ENCODE measurements at places on chromosomes 16 and 17.

- DNase-seq, result no peak
Observed at GRCh38 chr16:49773534-49774475, 82.1 kb downstream of the ZNF423 start.

- DNase-seq, result no peak
Observed at GRCh38 chr16:63806794-63807506, 1314.9 kb downstream of the CDH11 start.

DNA sequence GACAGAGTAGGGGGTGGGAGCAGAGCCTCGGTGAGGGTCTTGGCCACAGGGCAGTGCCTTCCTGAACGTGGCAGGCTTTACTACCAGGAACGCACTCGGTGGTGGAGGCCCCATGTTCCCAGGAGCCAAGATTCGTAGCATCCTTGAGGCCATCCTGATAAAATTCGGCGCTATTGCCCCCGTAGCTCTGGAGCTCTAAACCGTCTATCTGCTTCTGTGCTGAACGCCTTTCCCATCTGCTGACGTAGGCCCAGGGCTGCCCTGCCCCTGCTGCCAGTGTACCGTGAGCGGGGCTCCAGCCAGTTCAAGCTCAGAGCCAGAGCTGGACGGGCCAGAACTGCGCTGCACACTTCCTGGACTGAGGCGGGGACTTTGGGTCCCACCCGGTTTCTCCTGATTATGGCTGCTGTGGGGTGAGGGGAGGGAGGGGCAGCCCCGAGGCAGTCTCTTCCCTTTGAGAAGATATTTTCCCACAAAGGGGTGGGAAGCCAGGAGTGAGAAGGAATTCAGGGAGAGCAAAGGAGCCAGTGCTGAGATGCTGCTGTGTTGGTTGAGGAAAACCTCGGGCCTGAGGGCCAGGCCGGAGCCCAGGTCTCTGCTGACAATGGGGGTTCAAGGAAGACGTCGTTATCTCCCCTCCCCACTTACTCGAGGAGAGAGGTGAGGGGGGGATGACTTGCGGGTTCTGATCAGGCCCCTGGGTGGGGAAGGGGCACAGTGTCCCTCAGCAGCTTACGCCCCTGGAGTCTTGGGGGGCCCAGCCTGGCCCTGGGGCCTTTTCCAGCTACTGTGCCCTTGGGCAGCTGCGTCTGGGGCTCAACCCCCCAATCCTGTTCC lies 29.4 kb downstream of the OR1D5 start:
- DNase-seq, result no peak

GRCh38 chr16:84390131-84390785 lies 21.9 kb downstream of the ATP2C2 start:
- DNase-seq, result no peak

DNA sequence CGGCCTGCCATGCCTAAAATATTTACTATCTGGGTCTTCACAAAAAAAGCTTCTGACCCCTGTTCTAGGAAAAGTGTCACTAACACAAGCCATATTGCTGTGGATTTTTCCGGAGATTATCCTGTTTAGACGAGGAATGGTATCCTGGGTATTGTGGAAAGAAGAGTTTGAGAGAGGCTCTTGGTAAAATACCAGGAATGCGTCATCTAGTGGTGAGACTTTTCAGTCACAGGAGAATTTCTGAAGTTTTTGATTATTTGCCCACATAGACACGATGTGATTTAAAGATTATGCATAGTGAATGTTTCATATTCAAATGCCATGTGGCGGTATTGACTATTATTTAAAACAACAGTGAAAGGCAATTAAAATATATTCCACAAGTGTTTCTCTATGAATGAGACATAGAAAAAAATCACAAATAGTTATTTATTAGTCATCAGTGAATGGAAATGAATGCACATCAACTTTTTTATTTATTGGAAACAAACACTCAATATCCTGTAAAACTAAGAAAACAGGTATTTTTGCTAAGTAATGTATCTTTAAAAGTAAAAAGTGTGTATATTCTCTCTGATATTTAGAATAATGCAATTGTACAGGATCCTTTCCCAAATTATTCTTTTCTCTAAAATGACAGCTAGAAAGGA lies 7.8 kb downstream of the KRT28 start:
- DNase-seq, result no peak

DNA sequence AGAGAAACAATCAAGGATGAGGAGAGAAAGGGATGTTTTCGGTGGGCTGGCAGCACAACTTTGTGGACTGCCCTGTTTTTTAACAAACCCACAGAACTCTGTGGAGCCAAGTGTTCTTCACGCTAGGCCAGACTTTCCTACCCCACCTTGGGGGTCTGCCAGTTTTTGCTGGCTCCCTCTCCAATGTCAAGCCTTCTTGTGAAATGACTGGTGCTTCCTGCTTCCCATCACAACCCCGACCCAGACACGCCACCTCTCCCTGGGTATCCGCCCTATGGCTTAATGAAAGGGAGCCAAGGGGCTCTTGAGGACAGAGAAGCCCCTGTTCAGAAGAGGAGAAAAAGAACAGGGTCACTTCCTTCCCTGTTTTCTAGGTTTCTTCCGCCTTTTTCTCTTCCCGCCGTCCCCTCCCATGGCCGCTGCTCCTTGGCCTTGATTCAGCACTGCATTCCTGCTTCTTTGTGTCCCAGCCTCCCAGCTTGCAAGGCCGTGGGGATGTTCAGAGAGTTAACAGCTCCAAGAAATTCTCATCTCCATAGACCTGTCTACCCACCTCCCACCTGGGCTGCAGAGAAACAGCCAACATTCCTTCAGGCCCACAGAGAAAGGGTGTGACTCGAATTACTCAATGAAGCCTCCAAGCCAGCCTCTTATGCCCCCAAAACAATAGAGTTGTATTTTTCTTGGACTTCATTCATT lies 16.5 kb upstream of the SOX9 start:
- no peak for DNase-seq

DNA sequence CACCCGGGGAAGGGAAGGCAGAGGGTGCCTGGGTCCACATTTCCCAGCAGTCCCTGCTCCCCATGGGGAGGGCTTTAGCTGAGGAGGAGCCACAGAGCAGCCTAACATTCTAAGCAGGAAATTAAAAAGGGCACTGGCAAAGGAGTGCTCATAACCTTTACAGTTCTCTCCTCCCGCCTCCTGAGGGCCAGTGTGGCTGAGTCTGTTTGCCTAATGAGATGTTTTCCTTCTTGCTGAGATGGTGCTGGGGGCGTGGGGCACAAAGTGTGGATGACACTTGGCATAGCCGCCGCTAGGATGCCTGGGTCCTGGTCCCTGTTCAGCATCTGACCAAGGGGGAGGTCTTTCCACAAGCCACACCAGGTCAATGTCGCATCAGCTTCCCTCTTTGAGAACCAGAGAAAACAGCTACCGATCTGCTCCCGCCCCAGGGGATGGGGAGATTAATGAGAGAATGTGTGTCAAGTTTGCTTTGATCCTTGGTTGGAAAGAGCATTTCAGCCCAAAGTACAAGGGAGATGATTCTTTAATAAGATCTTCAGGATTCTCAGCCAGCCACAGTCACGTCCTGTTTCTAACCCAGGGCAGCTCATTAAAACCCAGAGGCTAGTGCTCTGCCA lies 5.8 kb downstream of the KIF18B start:
- no peak for DNase-seq

- no peak for DNase-seq
Observed at GRCh38 chr17:66485309-66485947, 183.0 kb downstream of the PRKCA start.

GRCh38 chr16:67053767-67054334 lies 24.9 kb downstream of the CBFB start:
- no peak for DNase-seq

GRCh38 chr17:71398800-71399219 lies 722.0 kb upstream of the SOX9 start:
- DNase-seq, result no peak

- no peak for DNase-seq
Observed at GRCh38 chr17:11506635-11507034, 91.6 kb upstream of the DNAH9 start.

- DNase-seq, result no peak
Observed at GRCh38 chr16:23699100-23699499, 13.9 kb downstream of the ERN2 start.

DNA sequence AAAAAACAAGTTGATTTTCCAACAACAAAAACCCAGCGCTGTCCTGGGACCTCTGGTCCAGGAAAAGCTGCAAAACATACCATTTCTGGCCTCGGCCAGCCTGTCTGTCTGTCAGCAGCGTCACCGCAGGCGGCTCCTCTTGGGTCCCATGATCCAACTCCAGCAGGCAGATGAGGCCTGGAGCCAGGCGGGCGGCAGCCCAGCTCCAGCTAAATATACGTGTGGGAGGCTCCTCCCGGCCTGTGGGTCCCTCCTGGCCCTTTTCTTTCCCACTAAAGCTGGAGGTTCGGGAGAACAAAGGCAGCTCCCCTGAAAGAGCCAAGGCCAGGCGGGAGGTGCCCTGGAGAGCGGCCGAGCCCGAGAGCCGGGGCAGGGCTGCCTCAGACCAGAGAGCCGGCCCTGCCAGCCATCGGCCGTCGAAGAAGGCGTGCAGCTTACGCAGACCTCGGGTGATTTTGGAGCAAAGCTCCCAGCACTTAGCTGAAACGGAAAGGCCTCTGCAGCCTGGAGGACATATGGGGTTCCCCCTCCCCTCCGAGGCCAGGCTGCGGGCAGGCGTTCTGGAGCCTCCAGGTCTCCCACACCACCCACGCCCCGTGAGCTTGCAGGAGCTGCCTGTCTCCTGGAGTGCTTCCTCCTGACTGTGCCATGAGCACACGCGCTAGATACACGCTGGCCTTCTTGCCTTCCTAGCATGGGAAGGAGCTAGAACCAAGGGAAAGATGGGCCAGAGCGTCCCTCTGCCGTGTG lies 19.9 kb upstream of the JPH3 start:
- no peak for DNase-seq

GRCh38 chr17:72030067-72030899 lies 90.5 kb upstream of the SOX9 start:
- peak; percentile 21 for DNase-seq

DNA sequence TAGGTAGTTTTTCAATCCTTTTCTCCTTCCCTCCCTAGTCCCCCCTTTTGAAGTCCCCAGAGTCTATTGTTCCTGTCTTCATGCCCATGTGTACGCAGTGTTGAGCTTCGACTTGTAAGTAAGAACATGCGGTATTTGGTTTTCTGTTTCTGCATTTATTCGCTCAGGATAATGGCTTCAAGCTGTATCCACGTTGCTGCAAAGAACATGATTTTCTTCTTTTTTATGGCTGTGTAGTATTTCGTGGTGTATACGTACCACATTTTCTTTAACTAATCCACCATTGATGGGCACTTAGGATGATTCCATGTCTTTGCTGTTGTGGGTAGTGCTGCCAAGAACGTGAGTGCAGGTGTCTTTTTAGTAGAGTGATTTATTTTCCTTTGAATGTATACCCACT lies 651.2 kb downstream of the WWOX start:
- no peak for DNase-seq

GRCh38 chr17:50423553-50424159 lies 2.4 kb upstream of the ACSF2 start:
- DNase-seq, result no peak

GRCh38 chr17:74150428-74151025 lies 53.0 kb upstream of the RPL38 start:
- DNase-seq, result no peak

GRCh38 chr17:57869617-57870282 lies 19.9 kb upstream of the MRPS23 start:
- no peak for DNase-seq

DNA sequence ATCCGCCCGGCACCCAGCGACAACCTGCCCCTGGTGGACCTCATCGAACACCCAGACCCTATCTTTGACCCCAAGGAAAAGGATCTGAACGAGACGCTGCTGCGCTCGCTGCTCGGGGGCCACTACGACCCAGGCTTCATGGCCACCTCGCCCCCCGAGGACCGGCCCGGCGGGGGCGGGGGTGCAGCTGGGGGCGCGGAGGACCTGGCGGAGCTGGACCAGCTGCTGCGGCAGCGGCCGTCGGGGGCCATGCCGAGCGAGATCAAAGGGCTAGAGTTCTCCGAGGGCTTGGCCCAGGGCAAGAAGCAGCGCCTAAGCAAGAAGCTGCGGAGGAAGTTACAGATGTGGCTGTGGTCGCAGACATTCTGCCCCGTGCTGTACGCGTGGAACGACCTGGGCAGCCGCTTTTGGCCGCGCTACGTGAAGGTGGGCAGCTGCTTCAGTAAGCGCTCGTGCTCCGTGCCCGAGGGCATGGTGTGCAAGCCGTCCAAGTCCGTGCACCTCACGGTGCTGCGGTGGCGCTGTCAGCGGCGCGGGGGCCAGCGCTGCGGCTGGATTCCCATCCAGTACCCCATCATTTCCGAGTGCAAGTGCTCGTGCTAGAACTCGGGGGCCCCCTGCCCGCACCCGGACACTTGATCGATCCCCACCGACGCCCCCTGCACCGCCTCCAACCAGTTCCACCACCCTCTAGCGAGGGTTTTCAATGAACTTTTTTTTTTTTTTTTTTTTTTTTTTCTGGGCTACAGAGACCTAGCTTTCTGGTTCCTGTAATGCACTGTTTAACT lies 1.0 kb downstream of the NOG start:
- peak; percentile 36 for DNase-seq

GRCh38 chr17:78134899-78135385 lies 4.4 kb downstream of the TMC8 start:
- DNase-seq, result no peak

- no peak for DNase-seq
Observed at GRCh38 chr17:42754782-42755181, 6.2 kb upstream of the RAMP2 start.

GRCh38 chr17:7837408-7838088 lies 3.5 kb downstream of the KDM6B start:
- DNase-seq, result no peak

- no peak for DNase-seq
Observed at GRCh38 chr17:36942631-36943125, 5.4 kb downstream of the LHX1 start.

- no peak for DNase-seq
Observed at GRCh38 chr17:71342737-71343136, 778.1 kb upstream of the SOX9 start.

DNA sequence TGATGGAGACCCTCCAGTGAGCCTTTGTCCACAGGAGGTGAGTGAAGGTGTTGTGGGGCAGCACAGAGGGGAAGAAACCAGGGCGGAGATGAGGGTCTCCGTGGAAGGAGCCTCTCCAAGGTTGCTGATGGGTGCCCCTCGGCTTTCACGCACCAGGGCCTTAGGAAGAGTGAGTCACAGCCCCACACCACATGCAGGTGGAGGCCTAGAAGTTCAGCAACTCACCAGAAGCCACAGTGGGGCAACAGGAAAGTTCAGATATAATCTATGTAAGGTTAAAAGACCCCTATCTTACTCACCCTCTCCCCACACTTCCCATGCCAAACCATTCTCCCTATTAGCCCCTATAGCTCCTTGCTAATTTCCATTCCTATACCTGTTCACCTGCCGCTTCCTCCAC lies 9.5 kb upstream of the HNF1B start:
- DNase-seq, result no peak

DNA sequence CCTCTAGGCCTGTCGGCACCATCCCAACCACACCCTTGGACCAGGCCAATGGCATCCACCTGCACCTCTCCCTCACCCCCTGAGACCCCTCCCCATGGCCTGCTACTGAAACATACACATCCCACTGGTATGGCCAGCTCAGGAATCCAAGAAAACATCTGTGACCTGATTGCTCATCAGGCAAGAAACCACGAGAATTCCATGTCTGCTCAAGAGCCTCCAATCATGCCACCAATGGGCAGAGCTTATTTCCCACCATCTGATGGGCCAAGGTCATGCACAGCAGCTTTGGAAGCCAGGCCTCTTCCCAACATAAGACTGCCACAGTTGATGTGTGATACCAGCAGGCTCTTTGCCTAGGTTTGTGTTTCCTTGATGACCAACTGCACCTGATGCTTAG lies 190.1 kb downstream of the C16orf78 start:
- no peak for DNase-seq

GRCh38 chr16:14548933-14549788 lies 80.9 kb downstream of the PARN start:
- no peak for DNase-seq

- no peak for DNase-seq
Observed at GRCh38 chr17:71824671-71825070, 296.1 kb upstream of the SOX9 start.

All from activated CD4-positive, alpha-beta T cell treated with anti-CD3 and anti-CD28 coated beads for 48 hours (primary cell).